ENCODE measurements at places on chromosomes 6 and 20.

DNA sequence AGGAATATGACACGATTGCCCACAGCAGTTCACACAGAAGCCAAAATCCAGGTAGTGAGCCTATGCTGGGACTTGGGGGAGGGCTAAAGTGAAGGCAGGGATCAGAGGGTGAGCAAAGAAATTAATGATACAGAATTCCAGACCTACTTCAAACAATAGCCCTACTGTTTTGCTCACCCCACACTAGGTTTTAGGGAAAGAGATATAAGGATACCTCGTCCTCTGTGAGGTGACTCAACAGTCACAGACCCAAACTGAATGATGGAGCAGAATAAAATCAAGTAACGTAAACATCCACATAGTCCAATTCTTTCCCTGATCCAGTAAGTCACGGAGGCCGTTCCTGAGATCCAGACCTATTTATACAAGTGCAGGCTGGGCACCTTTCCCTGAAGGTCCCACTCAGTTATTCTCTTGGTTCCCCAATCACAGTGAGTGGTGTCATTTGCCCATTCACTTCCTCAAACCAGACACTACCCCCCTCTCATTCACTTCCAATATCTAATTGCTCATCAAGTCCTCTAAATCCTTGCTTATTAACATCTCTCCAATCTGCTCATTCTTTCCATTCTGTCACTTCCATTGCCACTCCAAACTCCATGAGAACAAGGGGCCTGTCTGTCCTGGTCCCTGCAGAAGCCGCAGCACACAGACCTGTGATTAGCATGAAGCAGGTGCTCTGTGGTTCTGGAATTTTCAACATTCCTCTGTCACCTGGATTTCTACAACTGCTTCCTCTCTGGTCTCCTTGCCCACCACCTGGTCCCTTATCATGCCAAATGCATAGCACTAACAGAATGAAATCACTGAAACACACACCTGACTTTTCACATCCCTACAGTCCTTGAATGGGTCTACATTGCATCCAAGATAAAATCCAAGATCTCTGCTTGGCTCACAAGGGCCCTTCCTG, 55.9 kb downstream of the ATXN1 start:
- DNase-seq, result no peak

DNA sequence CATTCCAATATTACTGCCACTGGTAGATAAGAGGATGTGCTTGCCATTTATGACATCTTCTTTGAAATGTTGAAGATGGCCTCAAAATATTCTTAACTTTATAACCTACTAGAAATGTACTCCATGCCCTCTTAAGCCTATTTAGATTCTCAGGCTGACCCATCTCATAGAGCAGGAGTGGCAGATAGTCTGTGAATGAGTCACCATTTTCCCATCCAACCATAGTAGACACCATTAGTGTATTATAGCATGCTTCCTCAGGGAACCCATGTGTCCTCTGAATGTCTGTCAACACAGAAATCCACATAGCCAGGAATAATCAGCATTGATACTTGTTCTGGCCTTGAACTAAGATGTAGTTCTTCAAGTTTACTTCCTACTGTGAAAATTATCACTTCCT, 150.2 kb downstream of the IMPG1 start:
- DNase-seq, result no peak

DNA sequence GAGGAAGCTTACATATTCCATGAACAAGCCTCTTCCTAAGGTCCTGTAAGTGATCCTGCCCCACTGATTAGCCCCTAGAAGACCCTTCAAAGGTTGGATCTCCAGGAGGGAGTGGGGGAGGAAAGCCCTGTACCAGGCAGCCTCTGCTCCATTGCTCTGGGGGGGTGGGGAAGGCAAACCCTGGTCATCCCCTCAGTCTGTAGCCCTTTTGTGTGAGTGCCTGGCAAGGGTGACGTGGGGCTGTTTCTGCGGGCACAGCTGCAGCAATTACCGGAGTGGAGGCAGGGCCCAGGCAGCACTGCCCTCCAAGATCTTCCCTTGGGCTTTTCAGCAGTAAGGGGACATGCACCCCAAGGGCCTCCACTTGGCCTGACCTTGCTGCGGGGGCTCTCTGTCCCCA, at the start of gene MOG:
TSS of gene MOG (plus strand) at position 295 of the 400 bp plus-strand sequence. CDS start 118 bp downstream, outside the sequence.
- DNase-seq, result no peak

GRCh38 chr6:131851049-131851769, 43.4 kb downstream of the ENPP1 start:
- no peak for DNase-seq

DNA sequence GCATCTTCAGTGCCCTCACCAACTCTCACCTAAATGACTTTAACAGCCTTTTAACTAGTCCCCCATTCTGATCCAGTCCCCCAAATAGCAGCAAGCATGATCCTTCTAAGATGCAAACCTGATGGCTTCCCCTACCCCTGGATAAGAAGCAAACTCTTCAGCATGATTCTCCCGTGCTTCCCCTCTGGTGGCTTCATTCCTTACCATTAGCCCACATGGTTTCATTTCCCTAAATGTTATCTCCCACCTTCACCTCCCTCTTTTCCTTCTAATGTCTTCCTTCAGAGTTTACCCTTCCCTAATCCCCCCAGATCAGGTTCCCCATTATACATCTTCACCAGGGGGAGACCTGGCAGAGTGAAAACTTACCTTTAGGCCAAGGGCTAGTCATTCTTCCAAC, 4.0 kb upstream of the RAB5IF start:
- DNase-seq, result no peak

DNA sequence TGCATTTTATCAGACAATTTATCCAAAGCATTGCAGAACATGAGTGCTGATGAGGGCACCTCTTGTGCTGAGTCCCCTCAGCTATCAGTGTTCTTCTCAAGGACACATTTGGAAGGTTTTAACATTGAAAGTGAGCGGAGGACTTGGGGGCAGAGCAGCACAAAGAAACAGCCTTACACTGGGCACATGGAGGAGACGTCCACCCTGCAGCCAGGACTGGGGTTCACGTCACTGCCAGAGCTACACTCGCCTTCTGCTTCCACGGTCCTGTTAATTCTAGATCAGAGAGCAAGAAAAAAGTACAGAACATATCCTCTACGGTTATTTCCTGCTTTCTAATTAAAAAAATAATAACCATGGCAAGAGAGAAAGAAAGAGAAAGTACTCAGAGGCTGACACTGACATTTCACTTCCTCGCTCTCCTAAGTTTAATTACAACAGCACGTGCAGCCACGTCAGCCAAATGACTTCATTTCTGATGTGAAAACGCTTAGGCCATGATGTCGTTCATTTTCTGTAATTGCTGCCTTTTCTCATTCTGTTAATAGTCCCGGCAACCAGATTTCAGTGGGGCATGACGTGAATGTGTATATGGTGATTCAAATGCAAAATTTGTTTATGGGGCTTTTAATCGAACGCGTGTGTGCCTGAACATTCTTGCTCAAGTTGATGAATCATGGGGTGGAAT, 5.1 kb downstream of the PRND start:
- DNase-seq, result no peak

GRCh38 chr6:136968837-136969236, 46.7 kb downstream of the SLC35D3 start:
- DNase-seq, result peak; percentile 28

All from COR-L47 (cell line).